Muscle of leg (tissue), 16 donors: ENCODE measurements at places on chromosomes 4 and X. TPM values are rescaled to one million over a fixed set of nuclear protein-coding genes. Genes with fewer than 3 reads are reported as not detected.

PNCK gene
- total RNA-seq: 3.5 TPM

MAGEB1 gene
- not detected for total RNA-seq

TRIML2 gene
- not detected for total RNA-seq

WDR17 gene
- 0.22 TPM for total RNA-seq

PPAT gene
- total RNA-seq: 11.6 TPM

DNA sequence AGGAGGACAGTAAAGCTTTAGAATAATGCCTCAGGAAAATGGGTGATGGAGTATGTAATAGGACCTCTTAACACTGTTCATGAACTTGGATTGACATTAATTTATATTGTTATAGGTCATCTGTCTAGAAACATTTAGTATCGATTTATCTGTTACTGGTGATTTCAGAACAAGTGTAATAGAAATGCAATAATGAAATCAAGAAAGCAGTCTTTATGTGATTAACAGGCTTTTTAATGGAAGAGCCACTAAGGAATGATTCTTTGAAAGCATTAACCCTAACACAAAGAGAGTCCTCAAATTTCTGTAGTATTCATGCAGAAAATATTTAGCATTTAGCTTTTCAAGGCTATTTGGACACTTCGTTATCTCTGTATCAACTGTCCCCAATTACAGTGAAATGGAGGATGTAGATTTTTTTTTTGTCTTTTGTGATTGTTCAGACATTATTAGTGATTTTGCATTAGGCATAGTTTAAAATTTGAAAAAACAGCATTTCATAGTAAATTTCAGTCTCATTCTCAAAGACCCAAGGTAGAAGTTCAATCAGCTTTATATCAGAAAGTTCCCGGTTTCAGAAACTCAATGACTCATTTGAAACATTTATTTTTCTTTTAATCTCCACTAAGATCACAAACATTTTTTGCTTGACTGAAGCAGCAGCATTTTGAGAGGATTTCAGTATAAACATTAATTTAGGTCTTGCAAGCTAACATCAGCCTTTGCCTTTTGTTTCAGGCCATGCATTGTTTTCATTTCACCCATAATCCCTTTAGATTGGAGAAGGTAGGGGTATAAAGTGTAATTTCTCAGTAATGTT lies 56.3 kb downstream of the AGTR2 start:
- DNase-seq: no peak

DNA sequence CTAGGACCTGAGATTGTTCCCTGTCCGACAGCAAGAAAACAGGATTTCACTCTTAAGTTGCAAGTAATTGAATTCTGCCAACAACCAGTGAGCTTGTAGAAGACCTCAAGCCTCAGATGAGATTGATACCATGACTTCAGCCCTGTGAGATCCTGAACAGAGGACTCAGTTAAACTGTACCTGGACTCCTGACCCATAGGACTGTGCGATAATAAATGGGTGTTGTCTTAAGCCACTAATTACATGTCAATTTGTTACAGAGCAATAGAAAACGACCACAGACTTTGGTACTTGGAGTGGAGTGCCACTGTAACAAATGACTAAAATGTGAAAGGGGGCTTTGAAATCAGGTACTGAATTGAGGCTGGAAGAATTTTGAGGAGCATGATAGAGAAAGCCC lies 12.0 kb downstream of the PBDC1 start:
- no peak for DNase-seq

GRCh38 chrX:48835524-48836329 lies at the start of gene PCSK1N:
Gene PCSK1N (minus strand): TSS chrX:48835610. CDS start chrX:48835532, 78 bp downstream.
- DNase-seq: no peak

GRCh38 chr4:66298569-66298968 lies 628.3 kb upstream of the EPHA5 start:
- no peak for DNase-seq

- DNase-seq: no peak
These were observed 65.6 kb upstream of the BMP2K start for GRCh38 chr4:78710536-78710935.
